ENCODE measurements at places on chromosomes 6 and 20. TPM values are rescaled to one million over a fixed set of nuclear protein-coding genes. Genes with fewer than 3 reads are reported as not detected.

GRCh38 chr6:162360901-162361567 is 366.5 kb downstream of the PRKN start:
- no peak for DNase-seq
- H3K4me3 ChIP-seq = no peak overlapping the region
- H3K27ac ChIP-seq = no peak overlapping the region
- H3K36me3 ChIP-seq = no peaks in the 10 kb centered on the region

- peak overlapping the region; percentile 52 for H3K4me3 ChIP-seq
- no peak for DNase-seq
- H3K27ac ChIP-seq = peak overlapping the region; percentile 74
- no peaks in the 10 kb centered on the region for H3K27me3 ChIP-seq
These were observed 3.9 kb downstream of the FOXQ1 start for GRCh38 chr6:1315560-1316386.

The BEND6 gene
- 8.0 TPM for total RNA-seq

DNA sequence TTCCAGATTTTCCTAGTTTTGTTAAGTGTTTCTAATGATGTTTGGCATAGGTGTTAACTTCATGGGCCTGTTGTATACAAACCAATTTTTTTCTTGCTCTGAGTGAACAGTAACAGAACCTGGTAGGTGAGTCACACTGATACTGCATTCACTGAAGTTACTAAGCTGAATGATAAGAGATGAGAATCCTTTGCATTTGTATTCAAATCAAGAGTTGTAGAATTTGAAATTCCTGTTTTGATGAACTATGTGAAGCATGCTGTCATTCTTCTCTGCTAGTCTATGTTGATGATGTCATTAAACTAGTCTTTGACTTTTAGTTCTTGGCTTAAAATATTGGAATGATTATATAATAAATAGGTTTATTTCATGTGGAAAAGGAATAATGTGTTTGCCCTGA is 37.9 kb downstream of the PTPRA start:
- no peaks in the 10 kb centered on the region for H3K27me3 ChIP-seq
- H3K4me3 ChIP-seq = no peak overlapping the region
- no peaks in the 10 kb centered on the region for H3K36me3 ChIP-seq
- no peak for DNase-seq
- H3K27ac ChIP-seq = no peak overlapping the region

The SNAI1 gene
- total RNA-seq = 8.8 TPM

Data from Panc1 (cell line).